Frontal cortex (tissue), 4 donors: ENCODE measurements at places on chromosomes 7 and 10.

- no peak for DNase-seq
These were observed 29.0 kb upstream of the ADAM12 start for GRCh38 chr10:126417220-126417825.

GRCh38 chr10:20616918-20617810, 279.9 kb downstream of the NEBL start:
- no peak for DNase-seq

DNA sequence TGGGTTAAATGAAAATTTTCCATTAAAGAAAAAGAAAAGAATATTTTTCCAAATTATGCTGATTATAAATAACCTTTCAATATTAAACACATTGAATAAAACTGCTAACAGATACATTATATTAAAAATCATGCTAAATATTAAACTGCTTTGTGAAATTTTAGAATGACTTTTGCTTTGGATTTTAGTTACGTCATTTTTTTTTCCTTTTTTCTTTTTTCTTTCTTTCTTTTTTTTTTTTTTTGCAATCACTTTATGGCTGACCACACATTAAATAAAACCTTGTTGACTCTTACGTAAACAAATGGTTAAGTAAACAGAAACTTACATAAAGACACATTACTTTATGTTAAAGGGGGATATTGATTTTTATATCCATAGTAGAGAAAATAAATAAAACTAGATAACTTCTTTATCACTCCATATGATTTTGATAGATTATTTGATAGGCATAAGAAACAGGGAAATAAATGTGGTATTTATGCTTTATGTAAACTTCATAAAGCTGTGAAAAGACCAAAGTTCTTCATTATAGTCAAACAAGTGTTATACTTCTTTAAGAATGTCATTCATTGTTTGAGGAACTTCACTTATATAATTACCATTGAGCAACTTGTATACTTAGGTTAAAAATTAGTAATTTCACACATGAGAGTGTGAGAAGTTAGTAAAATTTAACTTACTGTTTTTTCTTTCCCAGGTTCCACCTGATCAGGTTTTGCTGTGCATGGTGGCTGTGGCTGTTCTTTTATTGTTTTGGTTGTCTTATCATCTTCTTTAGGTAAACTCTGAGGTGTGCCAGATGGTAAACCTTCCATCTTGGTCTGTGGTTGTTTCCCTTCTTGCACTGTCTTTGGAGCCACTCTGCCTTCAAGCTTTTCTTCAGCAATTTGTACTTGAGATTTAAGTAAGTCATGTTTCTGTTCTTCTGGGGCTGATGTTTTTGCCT, 197.3 kb downstream of the PCLO start:
- no peak for DNase-seq

- DNase-seq: peak; percentile 36
These were observed 27.8 kb upstream of the NUB1 start for GRCh38 chr7:151313857-151314256.

- DNase-seq: no peak
These were observed 85.7 kb upstream of the BET1 start for GRCh38 chr7:94089806-94090205.

GRCh38 chr7:47762207-47762606, 180.3 kb upstream of the TNS3 start:
- no peak for DNase-seq

- DNase-seq: no peak
These were observed 73.3 kb downstream of the CXCL12 start for GRCh38 chr10:44311563-44312051.

GRCh38 chr7:84985073-84985784, 201.6 kb downstream of the SEMA3D start:
- DNase-seq: no peak

DNA sequence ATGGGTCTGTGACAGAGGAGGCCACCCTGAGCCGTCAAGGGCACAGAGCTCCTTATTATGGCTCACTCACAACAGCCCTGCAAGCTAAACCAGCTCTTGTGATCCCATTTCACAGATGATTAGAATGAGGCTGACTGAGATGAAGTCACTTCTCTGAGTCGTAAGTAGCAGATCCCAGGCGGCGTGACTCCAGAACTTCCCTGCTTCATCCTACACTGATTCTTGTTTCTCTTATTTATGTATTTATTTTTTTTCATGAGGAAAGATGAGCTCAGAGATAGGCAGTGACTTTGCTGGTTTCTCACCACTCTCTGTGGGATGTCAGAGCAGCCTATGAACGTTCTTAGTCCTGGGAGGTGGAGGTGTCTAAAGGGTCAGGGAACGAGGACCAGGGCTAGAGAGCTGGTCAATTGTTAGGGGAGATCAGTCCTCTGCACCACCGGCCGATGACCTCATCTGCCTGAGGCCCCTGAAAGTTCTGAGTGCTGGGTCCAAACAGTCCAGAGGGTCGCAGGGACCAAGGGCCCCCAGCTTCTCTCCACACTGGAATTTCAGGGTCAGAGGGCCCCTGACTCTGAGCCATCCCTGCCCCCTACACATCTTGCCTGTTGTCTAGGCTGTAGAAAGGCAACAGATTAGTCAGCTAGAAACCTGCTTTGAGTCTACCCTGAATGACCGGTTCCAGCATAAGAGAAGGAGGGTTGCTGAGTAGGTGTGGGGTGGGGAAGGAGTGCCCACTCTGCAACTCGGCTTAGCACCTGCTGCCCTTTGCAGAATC, 17.9 kb downstream of the CLRN3 start:
- DNase-seq: no peak

GRCh38 chr7:74657692-74658177, at the start of gene GTF2I:
GTF2I (plus strand) TSS chr7:74657718; CDS start chr7:74689129, 31,411 bp downstream.
- DNase-seq: no peak

DNA sequence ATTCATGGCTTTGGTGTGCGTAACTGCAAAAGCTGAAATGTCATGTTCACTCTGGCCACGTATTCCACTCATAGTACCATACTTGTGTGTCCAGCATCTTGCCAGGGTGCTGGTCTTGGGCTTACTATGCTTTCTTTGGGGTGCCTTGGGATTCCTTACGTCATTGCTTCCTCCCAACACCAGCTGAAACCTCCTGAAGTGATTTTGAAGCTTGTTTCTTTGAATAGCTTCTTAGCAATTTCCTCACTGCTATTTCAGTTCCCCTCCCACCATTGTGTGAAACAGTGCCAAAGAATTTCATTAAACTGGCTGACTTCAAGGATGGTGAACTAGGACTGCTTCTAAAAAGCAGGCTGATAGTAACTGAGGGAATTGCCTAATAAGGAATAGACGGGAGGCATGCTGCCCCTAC, 36.9 kb downstream of the ENTPD1 start:
- DNase-seq: no peak

GRCh38 chr10:43265799-43266721, 805 bp downstream of the RASGEF1A start:
- no peak for DNase-seq

GRCh38 chr7:95691464-95691863, 80.9 kb upstream of the DYNC1I1 start:
- DNase-seq: no peak

- no peak for DNase-seq
These were observed 26.7 kb upstream of the USP6NL start for GRCh38 chr10:11638055-11638698.

DNA sequence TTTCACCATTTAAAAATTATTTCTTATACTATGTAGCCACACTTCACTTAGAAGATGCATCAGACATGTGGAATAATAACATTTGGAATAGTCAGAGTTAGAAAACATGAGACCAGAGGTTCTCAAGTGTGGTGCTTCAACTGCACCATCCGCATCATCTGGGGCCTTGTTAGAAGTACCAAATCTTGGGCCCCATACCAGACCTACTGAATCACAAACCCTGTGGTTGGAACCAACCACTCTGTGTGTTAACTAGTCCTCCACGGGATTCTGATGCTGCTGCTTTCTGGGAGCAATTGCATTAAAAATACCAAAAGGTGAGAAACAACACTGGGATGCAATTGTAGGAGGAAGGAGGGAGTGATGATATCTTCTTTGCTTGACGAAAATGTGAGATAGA, 125.2 kb downstream of the GNAT3 start:
- no peak for DNase-seq

DNA sequence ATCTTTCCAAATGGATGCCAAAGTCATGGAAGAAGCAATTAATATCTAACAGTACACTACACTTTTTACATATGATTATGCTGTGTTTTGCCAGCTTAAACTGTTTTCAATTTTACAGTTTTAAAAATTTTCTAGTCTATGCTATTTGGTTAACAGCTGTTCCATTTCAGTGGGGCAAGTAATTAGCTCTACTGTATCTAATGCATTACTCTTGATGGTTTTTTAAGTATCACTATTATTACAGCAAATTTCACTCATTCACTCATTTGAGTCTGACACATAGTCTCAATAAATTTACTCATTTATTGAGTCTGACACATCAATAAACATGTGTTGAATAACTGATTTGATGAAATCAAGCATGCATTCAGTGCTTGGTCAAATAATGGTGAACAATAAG, 155.8 kb downstream of the RNF133 start:
- DNase-seq: no peak

GRCh38 chr7:6422926-6423632, 24.7 kb downstream of the DAGLB start:
- DNase-seq: no peak

DNA sequence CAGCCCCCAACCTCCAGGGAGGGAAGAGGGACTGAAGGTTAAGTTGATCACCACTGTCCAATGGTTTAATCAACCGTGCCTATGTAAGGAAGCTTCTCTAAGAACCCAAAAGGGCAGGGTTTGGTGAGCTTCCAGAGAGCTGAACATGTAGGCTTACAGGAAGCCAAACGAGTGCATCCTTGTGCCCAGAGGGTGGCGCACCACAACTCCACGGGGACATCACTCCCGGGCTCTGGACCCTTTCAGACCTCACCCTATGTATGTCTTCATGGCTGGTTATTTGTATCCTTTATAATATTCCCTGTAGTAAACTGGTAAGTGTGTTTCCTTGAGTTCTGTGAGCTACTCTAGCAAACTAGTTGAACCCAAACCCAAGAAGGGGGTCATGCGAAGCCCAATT, 11.5 kb upstream of the NFKB2 start:
- no peak for DNase-seq

- DNase-seq: peak; percentile 67
These were observed 16.0 kb downstream of the GRIFIN start for GRCh38 chr7:2460188-2460587.

DNA sequence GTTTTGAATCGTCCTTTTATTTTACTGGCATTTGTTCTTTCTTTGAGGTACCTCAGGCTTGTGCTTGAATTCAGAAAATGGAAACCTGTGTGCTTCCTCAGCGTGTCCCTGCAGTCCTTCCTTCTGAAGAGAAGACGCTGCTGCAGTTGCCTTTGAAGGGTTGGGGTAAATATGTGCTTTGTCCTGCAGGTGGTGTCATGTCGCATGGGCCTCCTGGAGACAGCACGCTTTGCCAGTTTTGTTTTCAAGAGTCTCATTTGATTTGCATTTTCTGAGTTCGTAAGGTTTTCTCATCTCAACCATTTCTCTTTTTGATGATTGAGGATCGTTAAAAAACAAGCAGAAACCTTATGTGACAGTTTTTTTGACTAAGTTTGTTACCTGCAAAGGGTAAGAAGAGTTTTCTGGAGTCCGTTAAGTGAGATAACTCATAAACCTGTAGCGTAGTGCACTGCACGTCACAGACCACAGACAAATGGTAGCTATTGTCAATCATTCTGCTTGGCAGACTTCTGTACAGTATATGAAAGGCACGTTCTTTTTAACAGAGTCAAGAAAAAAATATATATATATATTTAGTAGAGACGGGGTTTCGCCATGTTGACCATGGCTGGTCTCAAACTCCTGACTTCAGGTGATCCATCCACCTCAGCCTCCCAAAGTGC, 57.0 kb downstream of the CDC123 start:
- DNase-seq: no peak

GRCh38 chr7:25901658-25902057, 250.3 kb upstream of the NFE2L3 start:
- no peak for DNase-seq

DNA sequence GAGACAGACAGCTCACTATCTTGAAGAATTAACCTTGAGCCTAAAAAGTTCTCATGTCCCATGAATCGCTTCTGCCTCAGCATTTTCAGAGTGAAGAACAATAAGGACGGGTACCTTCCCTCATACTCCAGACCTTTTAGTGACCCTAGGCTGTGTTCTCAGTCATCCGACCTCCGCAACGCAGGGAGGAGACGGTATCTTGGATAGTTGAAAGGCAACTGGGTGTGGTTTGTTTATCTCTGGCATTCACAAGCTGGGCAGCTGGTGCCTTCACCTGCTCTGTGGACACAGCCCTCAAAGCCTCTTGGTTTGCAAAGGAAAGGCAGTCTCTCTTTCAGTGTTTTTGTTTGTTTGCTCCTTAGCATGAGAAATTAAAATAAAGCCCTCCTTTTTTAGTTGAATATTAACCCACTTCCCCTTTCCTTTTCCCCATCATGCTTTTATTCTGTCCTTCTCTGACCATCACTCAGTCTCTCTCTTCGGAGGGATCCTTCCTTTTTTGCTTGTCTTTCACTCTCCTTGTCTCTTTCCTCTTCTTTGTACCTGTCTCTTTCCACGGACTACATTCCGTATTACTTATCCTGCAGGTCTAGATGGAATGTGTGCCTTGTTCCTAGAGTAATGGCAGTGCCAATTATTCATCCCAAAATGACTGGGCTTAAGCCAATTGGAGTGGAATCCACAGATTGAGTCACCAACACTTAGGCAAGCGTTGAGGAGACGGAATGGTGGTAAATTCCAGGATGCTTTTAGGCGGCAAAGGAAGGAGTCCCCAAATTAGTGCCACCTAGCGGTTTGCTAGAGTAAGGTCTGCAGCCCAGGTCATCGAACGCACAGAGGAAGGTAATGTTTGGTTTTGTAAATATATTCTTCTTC, 45.8 kb downstream of the PRR15 start:
- no peak for DNase-seq

DNA sequence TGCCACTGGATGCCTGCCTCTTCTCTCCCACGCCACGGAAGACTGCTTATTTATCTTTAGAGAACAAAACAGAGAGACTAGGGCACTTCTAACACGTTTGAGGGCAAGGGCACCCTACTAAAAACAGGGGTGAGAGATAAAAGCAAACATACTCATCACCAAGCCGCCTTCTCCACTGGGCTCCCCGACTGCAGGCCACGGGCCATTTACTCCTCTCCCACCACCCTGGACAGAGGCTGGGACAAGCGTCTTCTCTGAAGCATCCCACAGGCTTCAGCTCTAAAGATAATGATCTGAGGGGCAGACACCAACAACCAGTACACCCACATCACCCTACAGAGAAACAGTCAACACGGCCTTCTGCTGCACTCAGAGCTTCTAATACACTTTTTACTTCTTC, 78.7 kb downstream of the CYTH3 start:
- no peak for DNase-seq

GRCh38 chr7:38199154-38199553, 21.1 kb downstream of the STARD3NL start:
- DNase-seq: no peak

GRCh38 chr10:55746002-55746401, 615.1 kb downstream of the ZWINT start:
- DNase-seq: no peak
